GM19239 (cell line): ENCODE measurements at places on chromosomes 3 and 15.

- no peak for DNase-seq
These were observed 41.1 kb upstream of the SRGAP3 start for GRCh38 chr3:9290566-9290965.

DNA sequence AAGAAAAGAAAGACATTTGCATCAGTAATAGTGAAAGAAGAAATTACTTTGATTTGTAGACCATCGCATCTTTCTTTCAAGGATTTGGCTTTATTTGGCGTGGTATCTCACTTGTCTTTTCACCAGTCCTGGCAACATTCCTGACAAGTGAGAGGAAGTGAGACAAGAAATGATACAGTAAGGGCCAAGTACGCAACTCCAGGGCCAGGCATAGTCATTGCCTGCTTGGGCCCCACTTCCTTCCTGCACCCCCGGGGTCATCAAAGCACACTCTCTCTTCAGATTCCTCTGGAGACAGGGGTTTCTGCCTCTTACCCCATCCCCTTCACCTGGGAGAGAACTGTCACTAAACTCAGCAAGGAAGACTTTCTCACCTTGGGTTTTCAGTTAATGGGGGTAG is 55.1 kb downstream of the CD47 start:
- no peak for DNase-seq

- no peak for DNase-seq
These were observed 236.2 kb downstream of the ZPLD1 start for GRCh38 chr3:102670986-102671385.

GRCh38 chr3:170078620-170079281 is 41.0 kb downstream of the GPR160 start:
- DNase-seq = no peak

- DNase-seq = no peak
These were observed 48.9 kb upstream of the KY start for GRCh38 chr3:134699721-134700120.

- DNase-seq = no peak
These were observed 323.3 kb downstream of the DIPK2A start for GRCh38 chr3:144294659-144295538.

DNA sequence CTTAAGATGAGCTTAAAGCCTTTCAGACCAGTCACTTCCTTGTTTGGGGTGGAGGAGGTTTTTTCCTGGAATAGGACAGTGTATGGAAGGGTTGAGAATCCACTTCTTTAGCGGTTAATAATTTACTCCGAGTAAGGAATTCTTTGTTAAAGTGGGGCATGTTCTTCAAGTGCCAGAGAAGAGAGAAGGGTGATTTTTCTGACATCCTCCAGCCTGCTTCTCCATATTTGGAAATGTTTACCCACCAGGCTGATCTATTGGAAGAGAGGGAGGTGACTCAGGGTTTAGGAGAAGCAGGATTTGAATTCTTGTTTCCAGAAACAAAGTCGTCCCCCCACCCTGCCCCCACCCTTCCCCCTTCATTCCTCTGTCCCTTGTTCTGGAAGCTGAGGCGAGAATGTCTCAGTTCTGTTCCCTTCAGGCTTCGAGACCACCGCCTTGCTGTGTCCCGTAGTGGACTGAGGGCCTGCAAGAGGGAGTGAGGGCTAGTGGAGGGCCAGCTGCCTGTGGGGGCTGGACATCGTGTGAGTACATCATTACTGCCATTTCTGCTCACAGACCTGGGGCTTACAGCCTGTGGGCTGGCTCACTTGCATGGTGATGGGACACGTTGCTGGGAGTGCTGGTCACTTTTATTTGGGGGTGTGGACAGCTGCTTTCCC is 58.5 kb downstream of the LPP start:
- DNase-seq = no peak

DNA sequence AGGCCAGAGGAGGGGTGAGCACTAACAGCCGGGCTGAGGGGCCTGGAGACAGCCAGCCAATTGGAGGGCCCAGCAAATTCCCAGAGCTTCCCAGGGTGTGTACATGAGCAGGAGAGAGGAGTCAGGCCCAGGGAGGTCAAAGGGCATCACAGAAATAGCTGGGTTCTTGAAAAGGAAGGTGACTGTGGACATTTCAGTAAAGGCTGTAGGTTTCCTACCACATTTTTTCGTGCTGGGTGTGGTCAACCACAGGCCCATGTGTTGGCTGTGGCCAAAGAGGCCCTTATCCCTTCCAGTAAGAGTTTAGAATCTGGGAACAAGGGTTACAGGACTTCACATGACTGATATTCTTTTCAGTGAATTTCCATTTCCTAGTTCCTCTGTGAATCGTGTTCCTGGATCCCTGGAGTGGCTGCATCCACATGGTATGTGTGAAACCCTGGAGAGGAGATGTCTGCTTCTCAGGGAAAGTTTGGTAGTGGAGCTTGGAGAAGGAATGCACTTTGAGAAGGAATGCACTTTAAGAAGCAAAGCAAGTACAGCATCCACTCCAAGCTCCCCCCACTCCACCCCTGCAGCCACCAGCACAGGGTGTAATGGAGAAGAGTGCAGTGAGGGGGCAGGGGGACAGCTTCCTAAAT is 73.2 kb upstream of the HEG1 start:
- DNase-seq = no peak

GRCh38 chr3:5134499-5134898 is 12.4 kb downstream of the ARL8B start:
- no peak for DNase-seq
